ENCODE measurements at places on chromosomes 16 and 17.
A peak's percentile ranks its signal among the peaks of the same experiment; 100 is the strongest.

DNA sequence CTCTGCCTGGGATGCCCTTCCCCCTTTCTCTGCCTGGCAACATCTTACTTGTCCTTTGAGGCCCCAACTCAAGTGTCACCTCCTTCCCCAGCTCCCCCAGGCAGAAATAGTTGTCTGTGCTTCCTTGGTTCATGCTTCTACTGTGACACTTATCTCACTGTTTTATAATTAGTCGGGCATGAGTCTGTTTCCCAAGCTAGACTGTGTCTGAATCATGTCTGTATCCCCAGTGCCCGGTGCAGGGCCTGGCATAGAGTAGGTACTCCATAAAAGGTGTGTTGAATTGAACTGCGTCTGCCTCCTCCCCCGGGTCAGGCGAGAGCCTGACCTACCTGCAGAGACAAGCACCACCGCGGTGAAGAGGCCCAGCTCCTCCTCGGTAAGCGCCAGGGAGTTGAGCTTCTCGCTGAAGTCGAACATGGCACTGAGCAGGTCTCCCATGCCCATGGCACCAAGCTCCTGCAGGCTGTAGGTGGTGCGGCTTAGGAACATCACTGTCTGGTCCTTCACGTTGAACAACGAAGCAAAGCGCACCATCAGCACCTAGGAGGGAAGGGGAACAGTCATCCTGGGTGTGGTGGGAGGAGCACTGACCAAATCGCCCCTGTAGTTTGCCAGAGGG lies 6.7 kb downstream of the NR1D1 start:
- no peak for DNase-seq

DNA sequence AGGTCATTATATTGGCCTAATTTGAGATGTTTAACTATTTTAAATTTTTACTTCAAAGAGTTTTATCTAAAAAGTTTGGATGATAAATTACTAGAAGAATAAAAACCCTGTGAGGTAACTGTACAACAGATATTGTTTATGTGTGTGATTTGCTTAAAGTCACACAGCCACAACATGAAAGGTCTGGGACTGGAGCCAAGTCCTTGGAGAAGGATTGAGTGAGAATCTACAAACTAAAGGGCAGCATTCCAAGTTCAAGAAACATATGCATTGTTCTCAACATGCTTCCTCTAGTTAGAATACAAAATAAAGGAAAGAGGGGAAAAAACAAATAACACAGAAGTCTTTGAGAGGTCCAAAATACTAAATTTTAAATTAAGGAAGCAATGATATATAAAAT lies 131.5 kb upstream of the MON1B start:
- no peak for DNase-seq

GRCh38 chr16:53974484-53975080 lies 270.6 kb downstream of the FTO start:
- no peak for DNase-seq

DNA sequence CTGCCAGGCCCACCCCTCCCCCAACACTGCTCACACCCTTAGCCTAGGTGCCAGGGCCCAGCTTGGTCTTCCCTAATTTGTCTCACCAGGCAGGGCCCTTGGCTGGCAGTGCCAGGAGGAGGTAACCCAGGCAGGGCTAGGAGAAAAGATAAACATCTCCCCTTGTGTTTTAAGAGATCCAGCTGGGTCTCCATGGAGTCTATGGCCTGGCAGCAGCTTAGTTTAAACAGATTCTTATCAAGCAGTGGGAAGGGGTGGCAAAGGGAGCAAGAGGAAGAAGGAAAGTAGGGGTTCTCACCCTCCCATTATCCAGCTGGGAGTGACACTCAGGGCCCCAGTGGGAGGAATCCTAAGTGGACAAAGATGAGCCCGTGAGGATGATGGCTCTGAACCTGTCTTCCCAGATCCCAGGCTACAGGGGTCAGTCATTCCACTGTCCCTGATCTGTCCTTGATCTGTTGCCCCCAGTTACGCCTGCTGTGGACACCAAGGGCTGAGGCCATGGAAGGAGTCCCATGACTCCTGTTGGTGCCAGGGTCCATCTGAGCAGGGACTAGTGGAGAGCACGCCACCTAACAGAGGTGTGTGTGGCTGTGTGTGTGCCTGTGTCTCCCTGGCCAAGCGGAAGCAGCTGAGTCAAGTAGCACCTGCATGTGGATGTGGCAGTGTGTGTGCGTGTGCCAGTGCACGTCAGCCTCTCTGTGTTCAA lies 47.4 kb upstream of the MEIOC start:
- DNase-seq, result no peak

- no peak for DNase-seq
These were observed 959 bp downstream of the SSH2 start for GRCh38 chr17:29929006-29929532.

GRCh38 chr17:1627982-1628855 lies at the start of gene SLC43A2:
Gene SLC43A2 (minus strand): TSS chr17:1628834. CDS start chr17:1627874, 960 bp downstream.
- no peak for DNase-seq

GRCh38 chr17:70414300-70414699 lies 245.0 kb downstream of the KCNJ2 start:
- no peak for DNase-seq

DNA sequence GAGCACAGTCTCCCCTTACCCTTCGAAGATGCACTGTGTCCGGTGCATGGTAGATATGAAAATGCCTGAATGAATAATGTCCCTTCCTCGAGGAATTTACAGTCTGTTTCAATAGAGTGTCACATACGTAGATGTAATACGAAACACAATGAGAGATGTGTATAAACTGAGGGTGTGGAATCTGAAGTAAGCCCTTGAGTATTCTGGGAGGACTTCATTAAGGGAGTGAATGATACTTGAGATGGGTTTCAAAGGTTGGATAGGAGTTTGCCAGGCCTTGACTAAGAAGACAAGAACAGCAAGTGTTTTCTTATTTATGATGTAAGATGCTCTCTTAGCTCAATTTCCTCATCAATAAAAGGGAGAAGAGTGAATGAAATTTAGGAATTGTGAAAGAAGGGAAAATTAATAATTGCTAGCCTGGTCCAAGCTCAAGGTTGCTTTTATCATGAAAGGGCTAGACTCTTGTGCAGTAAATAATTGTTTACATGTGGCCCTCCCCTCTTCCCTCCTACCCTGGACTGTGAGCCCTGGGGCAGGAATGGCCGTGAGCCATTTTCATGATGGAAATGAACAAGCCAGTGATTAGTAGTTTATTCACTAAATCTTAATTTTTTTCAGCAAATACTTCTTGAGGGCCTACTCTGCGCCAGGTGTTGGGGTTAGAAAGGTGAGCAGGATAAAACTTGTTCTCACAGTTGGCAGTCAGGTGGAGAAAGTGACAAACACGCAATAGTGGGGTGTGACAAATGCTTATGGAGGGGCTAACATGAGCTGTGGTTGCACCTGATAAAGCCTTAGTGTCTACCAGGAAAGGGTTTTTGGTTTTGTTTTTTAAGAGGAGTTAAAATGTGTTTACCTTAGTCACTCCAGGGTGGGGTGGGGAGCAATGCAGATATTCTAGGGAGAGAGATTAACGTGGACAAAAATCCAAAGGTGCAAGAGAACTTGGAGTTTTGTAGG lies 1.6 kb downstream of the KIF22 start:
- no peak for DNase-seq

GRCh38 chr17:82077617-82078358 lies 12.2 kb upstream of the DUS1L start:
- DNase-seq, result no peak

- DNase-seq, result no peak
These were observed 238.1 kb upstream of the MAF start for GRCh38 chr16:79838496-79839259.

DNA sequence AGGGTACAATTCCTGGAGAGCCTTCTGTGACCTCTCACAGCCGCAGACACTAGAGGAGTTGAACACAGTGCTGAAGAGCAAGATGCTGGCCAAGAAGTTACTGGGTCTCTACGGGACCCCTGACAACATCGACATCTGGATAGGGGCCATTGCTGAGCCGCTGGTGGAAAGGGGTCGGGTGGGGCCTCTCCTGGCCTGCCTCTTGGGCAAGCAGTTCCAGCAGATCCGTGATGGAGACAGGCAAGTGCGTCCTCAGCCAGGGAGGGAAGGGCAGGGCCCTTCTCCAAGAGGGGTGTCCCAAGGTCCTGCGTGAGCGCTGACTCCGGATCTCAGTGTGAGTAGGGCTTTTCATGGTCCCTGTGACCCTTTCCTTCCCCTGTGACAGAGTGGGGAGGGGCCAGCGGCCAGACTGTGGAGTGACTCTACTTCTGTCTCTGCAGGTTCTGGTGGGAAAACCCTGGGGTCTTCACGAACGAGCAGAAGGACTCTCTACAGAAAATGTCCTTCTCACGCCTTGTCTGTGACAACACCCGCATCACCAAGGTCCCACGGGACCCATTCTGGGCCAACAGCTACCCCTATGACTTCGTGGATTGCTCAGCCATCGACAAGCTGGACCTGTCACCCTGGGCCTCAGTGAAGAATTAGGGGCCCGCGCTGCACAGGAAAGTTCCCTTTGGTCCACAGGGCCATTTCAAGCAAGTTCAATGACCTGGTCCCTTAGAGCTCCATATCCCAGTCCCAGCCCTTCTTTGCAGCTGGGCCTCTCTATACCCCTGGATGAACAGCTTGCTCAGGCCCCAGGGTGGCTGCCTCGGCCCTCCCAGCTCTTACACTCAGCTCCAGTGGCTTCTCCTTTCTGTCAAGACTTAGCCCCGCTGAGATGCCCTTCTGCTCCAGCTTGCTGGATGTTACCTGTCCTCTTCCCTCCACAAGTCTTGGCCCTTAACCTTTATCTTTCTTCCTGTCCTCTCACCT lies 13.1 kb downstream of the MPO start:
- DNase-seq, result no peak

GRCh38 chr17:12098568-12098967 lies 77.9 kb downstream of the MAP2K4 start:
- peak; percentile 35 for DNase-seq

GRCh38 chr16:57728336-57729181 lies 7.0 kb upstream of the KATNB1 start:
- no peak for DNase-seq

DNA sequence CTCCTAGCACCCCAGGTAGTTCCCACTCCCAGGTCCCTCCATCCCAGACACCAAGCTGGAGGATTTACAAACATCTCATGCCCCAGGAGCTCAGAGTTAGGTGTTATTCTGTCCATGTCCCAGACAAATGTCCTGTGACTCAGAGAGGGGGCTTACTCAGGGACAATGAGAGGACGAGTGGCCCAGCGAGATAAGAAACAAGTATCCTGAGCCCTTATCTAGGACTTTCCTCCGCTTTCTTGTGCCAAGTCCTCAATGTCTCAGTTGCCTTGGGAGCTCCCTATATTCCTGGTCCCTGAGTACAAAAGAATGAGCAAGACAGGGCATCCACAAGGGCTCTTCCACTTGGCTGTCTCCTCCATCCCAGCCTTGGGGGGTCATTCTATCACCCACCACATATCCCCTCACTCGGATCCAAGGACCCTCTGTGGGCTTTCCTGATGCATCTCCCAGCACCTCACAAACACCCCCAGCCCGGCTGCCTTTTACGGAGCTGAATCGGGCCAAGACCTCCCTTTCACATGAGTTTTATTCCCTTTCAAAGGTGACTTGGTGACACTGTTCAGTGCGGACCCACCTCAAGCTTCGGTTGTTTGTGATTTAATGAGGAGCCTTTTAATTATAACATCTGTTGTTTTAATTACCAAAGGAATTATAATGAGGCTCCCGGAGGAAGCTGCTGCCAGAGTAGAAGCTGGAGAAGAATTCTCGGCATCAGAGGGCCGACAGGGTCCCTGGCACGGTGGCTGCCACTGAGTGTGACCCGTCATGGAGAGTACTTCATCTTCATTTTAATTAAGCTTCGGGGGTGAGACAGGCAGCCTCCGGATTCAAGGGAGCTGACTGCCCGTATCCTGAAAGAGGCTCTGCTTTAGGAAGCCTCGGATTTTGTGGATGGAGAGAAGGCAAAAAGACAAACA lies 121.5 kb downstream of the WSCD1 start:
- no peak for DNase-seq
